ENCODE measurements at places on chromosomes 16 and 17.

DNA sequence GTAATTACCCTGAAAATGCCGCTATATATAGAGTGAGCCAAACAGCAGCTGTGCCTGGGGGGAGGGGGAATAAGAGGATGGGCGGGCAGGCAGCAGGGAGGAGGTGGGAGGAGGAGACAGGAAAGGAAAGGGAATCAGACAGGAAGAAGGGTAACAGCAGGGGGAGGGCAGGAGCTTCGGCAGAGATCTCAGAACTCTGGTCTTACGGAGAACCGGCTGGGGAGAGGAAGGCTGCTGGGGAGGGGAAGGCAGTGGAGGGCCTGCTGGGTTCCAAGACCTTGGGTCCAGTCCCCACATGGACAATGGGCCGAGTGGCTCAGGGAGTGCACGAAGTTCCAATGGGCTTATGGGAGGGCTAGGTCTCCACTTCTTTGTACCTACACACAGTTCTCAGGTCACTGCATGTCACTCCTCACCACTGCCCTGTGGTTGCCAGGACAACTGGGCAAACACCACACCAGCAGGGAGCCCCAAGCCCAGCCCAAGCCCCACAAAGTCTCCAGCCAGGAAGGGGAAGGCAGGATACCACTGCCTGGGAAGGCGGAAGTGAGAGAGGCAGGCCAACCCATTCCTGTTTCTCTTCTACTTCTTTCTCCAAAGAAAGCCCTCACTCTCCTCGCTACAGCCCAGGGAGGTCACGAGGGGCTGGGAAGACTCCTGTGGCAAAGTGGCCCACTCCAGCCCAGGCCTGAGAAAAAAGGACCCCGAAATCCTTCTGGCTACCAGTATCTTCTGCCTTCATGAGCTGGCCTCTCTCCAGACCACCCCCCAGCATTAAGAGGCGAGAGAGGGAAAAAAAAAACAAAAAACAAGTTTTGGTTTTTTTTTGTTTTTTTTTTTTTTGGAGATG lies 25.3 kb downstream of the G6PC3 start:
- peak; percentile 38 for DNase-seq

DNA sequence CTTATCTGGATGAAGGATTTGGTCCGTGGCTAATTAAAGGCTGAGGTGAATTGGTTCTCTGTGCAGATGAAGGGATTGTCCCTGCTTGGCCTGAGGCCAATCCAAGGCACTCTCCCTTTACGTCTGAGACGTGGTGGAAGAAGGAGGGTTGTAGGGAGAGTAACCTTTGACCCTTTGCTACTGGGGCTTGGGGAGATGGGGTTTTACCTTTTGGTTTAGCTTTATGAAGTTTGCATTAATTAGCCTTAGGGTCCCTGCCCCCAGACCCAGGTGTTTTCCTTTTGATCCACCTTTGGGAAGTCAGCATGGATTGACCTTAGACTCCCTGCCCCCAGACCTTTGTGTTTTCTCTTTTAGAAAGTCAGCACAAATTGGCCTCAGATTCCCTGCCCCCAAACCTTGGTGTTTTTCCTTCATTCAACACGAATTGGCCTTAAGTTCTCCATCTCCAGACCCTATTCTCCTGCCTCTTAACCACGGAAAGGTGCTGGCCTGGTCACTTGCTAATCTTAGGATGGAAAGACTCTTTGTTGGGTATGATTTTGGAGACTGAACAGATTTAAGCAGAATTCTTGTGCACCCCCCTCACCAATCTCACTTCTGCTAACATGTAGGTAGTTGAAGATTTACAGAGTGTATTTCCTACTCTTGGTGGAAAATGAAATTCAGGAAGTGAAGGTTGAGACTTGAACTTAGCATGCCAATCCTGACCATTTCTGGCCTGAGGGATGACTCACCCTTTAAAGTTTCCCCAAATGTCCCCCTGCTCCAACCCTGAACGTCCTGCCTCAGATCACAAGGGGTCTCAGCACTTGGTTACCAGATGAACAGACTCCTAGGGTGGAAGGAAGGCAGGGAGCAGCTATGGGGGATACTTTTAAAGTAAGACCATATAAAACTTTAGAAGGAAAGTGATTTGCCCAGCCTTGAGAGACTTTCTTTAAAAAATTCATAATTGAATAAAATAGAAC lies 23.1 kb upstream of the MMD start:
- DNase-seq = no peak

GRCh38 chr16:86175816-86176215 lies 276.9 kb downstream of the IRF8 start:
- no peak for DNase-seq

- no peak for DNase-seq
Observed at GRCh38 chr17:78433013-78433727, 54.7 kb downstream of the PGS1 start.

- no peak for DNase-seq
Observed at GRCh38 chr16:15811481-15812400, 45.1 kb downstream of the MYH11 start.

GRCh38 chr17:7204828-7205461 lies 14.7 kb downstream of the DLG4 start:
- peak; percentile 89 for DNase-seq

GRCh38 chr16:31833047-31833446 lies 40.6 kb upstream of the ZNF267 start:
- DNase-seq = no peak

DNA sequence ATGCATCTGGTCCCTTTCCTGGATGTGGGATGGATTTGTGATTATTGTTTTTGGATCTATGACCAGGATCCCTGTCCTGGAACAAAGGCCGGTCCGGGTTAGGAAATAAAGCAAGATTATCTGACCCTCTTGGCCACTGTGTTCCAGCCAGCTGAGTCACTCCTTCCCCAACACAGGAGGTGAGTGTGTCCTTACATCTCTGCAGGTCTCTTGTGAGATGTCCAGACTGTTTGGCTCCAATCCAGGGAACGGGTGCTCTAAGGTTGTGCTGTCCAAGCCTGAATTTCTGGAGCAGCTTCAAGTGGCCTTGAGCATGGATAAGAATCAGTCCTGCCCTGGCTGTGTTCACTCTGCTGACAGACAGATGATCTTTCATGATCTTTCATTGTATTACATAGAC lies 136.5 kb upstream of the CCL2 start:
- no peak for DNase-seq

DNA sequence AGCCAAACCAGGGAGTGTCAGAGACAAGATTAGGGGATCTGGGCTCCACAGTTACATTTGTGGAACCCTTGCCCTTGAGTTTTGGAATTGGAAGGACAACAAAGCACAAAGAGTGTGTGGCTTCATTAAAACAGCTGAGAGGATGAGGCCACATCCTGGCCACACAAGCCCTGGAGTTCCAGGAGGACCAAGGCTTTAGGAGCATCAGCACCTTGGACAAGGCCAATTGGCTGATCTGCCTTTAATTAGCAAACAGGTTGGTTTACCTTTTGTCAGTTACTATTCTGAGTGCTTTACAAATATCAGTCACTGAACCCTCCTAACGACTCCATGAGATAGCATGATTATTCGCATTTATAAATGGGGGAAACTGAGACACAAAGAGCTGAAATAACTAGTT lies 54.7 kb downstream of the SLC6A2 start:
- no peak for DNase-seq

- DNase-seq = no peak
Observed at GRCh38 chr17:81869221-81870130, 1.7 kb downstream of the ARHGDIA start.

DNA sequence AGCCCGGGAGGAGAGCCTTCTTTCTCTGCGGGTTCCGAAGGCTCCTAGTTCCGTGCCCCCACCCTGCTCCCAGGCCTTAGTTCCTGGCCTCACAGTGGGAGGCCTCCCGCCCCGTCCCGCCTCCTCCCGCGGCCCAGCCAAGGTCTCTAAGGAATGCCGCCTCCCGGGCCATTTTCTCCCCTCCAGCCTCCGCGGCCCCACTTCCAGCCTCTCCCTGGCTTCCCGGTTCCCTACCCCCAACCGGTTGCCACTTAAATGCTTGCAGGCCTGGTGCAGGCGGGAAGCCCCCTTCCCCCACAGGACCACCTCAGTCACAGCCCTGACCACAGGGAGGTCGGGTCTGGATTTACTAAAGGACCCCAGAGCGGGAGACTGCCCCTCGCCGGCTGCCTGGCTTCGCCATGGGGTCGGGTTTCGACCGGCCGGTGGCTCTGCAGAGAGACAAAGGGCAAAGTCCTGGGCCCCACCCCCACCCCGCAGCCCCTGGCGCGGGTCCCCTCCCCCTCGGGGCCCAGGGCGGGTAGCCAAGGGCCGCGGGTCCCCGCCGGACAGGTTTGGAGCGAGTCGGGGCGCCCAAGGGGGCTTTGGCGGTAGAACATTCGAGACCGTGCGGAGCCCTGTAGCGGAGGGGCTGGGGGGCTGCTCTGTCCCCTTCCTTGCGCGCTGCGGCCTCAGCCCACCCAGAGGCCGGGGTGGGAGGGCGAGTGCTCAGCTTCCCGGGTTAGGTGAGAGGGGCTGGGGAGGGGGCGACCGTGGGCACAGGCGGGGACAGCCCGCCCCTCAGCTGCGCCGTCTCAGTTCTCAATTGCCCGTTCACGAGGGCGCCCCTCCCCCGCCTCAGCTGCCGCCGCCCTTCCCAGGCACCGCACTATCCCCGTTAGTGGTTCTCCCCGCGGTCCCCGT lies 16.4 kb downstream of the IGF2BP1 start:
- no peak for DNase-seq

DNA sequence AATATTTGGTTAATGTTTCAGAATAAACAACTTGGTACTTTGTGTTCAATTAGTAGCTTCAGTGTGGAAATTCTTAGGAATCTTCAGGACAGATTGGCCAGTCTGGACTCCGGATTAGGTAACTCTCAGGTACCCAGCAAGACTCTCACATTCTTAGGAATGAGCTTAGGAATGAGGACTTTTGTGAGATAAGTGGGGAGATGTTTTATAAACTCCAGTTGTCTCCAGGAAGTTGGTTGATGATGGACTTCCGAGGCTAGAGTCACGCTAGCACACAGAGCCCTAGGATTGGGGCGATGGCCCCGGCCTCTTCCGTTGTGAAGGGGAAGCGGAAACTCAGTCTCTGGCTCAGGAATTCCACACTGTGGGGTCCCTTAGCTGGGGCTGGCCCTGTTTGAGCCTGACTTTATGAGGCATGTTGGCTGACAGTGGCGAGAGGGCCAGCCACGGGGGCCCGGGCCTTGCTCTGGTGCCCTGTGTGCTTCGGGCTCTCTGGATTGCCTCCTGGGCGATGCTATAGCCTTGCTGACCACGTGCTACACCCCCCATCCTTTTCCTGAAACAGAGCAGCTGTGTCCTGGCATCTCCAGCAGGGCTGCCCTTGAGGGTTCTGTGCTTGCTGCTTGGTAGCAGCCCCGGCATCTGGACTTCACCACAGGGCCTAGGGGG lies 32.4 kb downstream of the RAB11FIP3 start:
- DNase-seq = peak; percentile 43

GRCh38 chr17:55617441-55617840 lies 105.2 kb downstream of the TMEM100 start:
- no peak for DNase-seq

- DNase-seq = peak; percentile 8
Observed at GRCh38 chr17:42016411-42016831, 818 bp downstream of the DNAJC7 start.

DNA sequence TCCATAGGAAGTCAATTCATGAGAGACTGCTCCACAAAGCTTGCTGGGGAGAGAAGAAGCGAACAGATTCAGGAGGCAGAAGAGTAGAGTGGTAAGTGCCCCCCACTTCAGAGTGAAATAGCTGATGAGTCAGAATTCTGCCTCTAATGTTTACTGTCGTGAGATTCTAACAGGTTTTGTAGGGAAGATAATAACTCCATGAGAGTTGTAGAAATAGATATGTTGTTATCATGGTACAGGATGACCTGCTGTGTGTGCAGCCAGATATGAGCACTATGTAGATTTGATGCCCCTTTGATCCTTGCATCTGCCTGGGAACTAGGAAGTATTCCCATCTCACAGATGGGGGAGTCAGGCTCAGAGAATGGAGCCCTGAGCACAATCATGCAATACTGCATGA lies 502.4 kb upstream of the CDH11 start:
- no peak for DNase-seq

DNA sequence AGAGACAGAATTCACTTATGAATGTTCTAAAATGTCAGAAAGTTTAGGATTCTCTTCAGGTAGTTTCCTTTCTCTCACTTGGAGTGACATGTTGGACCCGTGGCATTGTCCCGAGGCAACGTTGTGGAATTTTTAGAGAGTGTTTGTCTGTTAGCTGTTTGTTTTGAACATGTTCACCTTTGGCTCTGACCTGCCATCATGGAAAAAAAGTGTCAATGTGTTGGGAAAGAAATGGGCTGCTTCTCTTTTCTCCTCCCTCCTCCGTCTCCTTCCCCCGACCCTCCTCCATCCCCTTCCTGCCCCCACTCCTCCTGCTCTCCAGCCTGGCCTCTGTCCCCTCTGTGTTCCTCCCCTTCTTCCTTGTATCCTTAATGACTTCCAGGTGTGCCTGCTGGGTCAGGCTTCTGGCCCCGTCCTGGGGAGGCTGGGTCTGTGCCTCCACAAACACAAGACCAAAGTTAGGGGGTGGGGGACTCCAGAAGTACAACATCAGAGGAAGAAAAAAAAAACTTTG lies 463.1 kb downstream of the MAF start:
- DNase-seq = no peak

DNA sequence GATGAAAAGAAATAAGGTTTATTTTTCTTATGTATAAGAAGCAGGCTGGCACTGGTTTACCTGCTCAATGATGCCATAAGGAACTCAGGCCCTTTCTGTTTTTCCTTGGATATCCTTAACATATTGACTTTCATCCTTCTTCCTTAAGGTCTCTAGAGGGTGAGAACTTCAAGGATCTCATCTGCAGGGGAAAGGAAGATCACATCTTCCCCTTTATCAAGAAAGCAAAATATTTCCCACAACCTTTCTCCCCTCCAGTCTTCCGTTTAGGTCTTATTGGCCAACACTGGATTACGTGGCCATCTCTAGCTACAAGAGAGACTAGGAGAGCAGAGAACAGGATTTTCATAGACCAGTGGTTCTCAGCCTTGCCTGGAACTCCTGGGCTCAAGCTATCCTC lies 4.2 kb upstream of the TBX4 start:
- no peak for DNase-seq

DNA sequence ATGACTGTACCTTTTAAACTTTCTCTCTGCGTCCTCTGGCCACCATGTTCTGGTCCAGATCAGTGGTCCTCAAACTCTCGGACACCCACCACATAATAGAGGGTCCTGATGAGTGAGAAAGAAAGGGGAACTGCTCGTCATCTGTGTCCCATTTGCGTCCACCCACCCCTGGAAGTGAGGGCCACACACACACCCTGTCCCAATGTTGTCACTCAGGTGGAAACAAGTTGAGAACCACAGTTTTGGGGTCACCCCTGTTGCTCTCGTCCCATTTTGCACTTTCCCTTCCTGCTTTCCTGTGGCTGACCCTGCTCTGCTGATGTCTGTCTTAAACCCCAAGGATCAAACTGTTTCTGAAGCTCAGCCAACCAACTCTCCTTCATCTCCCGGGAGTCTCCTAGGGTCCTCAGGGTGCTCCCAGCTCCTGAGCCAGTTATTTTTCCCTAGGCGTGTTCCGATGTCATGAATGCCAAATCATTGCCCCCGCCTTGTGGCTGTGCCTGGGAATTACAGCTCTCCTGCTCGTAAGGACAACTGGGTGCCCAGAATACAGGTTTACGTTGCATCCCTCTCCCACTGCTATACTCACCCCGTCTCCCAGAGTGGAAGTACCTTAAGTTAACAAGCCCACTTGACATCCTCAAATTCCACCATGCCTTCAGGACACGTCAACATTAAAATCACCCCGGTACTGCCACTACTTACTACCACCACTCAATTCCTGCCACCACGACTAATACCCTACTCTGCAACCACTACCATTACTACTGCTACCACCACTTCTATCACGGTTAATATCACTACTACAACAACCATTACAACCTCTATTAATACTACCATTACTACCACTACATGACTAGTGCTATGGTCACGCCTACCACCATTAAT lies 26.0 kb upstream of the HNF1B start:
- no peak for DNase-seq

Measured in anterior cingulate cortex (tissue), 58 donors.